GM23248 (cell line): ENCODE measurements at places on chromosomes 1 and 21. TPM values are rescaled to one million over a fixed set of nuclear protein-coding genes. Genes with fewer than 3 reads are reported as not detected.
A peak's percentile ranks its signal among the peaks of the same experiment; 100 is the strongest.

Gene USH2A
- total RNA-seq, result under 0.01 TPM in 1 of 2 replicates, not detected in the other

Gene AADACL4
- total RNA-seq, result not detected in 2 replicates

DNA sequence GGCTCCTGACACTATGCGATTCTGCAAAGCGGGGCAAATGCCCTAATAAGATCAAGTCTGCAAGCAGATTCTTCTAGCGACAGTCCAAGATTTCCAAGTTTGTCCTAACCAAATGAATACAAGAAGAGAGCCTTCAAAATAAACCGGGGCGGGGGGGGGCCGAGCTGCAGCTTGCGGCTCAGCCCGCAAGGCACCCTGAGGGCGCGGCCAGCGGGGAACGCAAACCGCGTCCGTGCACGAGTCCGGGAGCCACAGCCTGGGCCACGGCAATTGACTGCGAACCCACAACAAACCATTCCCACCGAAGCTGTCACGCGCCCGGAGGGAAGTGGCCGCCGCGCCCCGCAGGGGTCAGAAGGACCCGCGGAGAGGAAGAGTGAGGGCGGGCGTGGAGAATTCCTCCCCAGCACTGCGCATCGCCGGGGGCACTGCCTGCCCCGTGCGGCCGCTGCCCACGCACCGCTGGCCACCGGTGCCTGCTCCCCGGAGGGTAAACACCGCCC lies 687 bp downstream of the TGFBR3 start:
- peak; percentile 69 for DNase-seq

DNA sequence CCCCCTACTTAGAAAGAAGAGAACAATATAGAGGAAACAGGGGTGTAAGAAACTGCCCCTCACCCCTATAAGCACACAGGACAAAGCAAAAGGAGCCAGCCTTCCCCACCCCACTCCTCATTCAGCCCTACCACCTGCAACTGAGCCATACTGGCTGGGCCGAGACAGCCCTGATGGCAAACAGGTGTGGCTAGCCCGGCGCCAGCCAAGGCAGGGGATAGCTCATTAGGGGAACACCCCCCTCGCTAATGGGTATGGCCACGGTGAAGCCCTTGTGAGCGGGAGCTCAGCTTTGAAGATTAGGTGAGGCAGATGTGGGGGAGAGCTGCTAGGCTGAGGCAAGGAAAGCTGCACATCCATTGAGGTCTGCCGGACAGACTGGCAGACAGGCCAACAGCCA lies 65.5 kb downstream of the ERI3 start:
- no peak for DNase-seq

GRCh38 chr1:33347650-33347992 lies 26.7 kb upstream of the A3GALT2 start:
- peak; percentile 41 for DNase-seq
